ENCODE measurements at places on chromosomes 11 and 22.

DNA sequence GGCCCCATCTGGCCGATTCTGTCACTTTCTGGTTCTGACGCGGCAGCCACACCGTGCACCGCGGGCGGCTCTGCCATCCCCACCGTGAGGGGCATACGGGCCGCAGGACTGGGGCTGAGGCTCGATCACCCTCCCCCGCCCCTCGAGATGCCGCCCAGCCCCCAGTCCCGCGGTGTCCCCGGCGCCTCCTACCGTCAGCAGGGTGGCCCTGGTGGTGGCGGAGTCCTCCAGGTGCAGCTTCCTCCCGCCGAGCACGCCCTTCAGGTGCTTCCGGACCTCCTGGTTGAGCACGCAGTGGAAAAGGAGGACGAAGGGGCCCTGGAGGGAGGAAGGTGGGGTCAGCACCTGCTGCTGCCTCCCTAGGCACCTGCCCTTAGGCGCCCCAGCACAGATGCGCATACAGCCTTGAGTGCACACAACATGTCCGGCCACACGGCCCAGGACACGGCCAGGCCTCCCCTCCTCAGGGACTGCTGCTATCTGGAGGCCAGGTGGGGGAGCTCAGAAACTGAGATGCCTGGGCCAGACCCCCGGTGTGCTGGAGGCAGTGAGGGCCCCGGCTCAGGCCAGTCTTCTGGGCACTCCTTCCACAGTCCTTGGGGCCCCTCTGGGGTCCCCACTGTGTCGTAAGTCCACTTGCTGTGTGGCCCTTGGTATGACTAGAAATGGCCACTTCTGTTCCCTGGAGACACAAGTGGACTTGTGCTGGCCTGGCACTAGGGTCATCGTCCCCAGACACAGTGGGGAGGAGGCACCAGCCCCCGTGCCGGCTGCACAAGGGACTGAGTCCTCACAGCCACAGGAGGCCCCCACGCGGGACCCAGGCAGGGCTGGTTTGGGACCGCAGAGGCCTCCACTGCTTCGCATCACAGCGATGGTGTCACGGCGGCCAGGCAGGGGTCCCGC, 31.5 kb downstream of the TRMU start:
- DNase-seq, result no peak

- DNase-seq, result no peak
Observed at GRCh38 chr22:35498026-35498800, 42.4 kb upstream of the RASD2 start.

- DNase-seq, result no peak
Observed at GRCh38 chr11:36270701-36271100, 18.5 kb downstream of the COMMD9 start.

DNA sequence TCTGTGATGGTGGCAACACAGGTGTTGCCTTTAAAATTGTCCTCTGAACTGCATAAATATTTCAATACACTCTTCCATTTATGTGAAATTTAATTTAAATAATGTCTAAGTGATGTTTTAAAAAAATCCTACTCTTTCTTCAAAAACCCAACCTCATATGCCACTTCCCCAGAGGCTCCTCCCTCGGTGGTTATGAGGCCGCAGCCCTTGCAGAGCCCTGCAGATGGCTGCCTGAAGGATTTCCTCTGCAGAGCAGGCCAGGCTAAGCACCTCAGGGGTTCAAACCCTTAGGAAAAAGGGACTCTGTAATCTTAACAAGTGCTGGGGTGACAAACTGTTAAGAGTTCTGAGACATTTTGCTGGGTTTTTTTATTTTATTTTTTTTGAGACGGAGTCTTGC, 25.2 kb downstream of the MORC2 start:
- DNase-seq, result no peak

GRCh38 chr11:10483584-10483983, 28.5 kb downstream of the AMPD3 start:
- peak; percentile 20 for DNase-seq

DNA sequence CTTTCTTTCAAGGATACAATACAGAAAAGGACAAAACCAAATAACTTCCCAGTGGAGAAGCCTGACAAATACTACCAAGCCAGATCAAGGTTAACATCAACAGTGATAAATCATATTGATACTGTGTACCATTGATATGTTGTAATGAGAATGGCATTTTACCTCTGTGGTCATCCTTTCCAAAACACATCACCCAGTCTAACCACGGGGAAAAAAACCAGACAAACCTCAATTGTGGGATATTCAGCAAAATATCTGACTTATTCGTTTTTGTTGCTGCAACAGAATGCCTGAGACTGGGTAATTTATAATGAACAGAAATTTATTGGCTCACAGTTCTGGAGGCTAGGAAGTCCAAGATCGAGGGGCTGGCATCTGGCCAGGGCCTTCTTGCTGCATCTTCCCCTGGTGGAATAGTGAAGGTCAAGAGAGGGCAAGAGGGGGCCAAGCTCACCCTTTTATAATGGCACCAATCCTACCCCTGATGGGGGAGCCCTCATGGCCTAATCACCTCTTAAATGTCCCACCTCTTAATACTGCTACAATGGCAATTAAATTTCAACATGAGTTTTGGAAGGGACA, 66.1 kb downstream of the FAM76B start:
- DNase-seq, result no peak

DNA sequence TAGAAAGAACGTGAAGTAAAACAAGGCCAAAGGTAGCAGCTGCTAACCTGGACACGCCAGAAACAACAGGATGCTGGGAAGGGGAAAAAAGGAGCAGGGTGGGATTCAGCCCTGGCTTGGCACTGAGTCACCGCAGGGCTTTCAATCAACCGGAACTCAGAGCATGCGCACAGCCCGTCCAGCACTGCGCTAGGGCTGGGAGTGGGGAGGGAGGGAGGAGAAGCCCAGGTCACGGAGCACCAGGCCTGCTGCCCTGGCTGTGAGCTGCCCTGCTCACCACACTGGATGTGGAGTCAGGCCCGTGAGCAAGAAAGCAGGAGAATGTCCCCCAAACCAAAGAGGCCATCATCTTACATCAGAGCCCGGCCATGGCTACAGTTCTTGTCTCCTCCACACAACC, 51.5 kb downstream of the APOL1 start:
- no peak for DNase-seq

GRCh38 chr11:42170601-42171000, 711.1 kb upstream of the LRRC4C start:
- no peak for DNase-seq

- no peak for DNase-seq
Observed at GRCh38 chr22:39567135-39567946, 3.2 kb upstream of the CACNA1I start.

DNA sequence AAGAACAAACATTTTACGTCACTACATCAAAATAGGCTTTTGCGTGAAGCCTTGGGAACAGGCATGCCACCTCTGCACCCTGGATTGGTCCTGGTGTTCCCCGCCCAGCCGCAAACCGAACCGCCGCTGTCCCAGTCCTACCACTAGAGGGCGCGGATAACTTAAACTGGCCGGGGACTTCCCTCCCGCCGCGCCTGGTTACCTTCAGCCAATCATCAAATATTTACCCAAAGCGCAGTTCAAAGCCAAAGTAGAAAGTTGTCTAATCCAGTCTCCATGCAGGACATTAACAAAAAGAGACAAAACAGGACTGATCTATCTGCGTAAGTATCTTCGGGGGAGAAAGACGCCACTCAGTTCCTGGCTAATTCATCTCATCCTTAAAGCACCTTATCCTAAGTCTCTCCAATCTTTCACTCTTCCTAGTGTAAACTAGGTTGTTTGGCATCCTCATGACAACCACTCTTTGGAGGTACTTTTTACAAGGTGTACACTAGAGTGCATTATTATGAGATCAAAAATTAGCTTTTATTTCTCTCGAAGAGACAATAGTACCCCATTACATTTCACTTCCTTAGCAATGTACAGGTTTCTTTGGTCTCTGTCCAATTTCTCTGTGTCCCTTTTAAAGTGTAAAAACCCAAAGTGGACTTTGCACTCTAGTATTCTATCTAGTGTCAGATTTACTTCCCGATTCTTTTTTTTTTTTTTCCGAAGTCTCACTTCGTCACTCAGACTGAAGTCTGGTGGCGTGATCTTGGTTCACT, 3.9 kb upstream of the CRY2 start:
- DNase-seq, result peak; percentile 92

DNA sequence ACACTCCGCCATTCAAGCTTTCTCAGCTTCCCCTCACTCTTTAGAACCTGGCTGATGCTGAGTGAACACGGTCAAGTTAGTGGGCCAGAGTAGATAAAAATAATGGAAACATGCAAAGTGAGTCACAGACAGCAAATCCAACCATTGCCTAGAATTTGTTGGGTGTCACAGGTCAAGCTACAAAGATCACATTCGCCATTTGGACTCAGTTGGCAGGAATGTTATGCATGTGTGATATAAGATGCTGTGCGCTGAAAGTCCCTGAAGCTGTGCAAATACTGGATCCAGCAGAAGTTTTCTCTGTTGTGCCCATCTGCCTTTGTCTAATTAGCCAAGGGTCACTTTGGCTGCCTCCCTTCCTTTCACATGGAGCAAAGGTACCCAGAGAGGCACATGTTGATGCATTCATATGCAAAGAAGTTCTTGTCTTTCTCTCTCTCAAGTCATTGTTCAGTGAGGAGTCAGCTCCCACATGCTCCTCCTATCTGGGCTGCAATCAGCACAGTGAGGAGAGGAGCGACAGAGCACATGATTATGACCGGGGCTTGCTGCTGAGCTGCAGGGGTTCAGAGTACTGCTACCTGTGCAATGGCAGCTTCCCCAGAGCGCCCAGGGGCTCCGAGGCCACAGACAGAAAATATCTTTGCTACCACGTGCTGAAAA, 39.7 kb downstream of the FLI1 start:
- DNase-seq, result no peak

DNA sequence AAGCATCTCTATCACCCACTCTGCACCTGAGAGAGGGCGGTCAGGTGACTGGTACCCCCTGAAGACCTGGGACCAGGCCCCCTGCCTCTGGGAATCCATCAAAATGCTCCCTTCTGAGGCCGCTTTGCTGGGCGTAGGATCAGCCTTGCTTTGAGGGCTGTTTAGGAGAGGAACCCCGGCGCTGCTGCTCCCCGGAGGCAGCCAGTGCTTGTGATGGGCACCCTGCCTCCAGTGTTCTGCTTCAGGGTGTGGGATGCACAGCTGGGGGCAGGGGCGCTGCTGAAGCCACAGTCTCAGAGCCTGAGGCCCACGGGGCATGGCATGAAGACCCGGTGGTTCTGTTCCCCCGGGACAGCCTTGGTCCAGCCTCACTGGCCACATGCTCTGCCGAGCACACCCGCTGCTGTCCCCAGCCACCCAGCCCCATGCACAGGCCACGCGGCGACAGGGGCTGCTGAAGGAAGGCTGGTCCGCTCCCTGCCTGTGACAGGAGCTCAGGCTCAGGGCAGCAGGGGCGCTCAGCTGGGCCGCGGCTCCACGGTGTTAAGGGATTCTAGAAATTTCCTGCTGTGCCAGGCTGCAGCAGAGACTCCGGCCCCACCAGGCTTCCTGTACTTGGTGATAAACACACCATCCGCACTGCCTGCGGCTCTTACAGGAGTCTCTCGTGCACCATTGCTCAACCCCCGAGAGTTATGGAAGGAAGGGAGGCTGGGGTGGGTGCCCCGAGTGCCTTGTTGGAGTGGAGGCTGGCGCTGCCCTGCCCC, 91.0 kb downstream of the KCNQ1 start:
- no peak for DNase-seq

GRCh38 chr11:86497836-86498235, 123.1 kb downstream of the CCDC81 start:
- no peak for DNase-seq

GRCh38 chr22:46056546-46057245, 79.7 kb upstream of the WNT7B start:
- peak; percentile 33 for DNase-seq

GRCh38 chr11:126840201-126840886, 160.2 kb downstream of the KIRREL3 start:
- DNase-seq, result no peak

DNA sequence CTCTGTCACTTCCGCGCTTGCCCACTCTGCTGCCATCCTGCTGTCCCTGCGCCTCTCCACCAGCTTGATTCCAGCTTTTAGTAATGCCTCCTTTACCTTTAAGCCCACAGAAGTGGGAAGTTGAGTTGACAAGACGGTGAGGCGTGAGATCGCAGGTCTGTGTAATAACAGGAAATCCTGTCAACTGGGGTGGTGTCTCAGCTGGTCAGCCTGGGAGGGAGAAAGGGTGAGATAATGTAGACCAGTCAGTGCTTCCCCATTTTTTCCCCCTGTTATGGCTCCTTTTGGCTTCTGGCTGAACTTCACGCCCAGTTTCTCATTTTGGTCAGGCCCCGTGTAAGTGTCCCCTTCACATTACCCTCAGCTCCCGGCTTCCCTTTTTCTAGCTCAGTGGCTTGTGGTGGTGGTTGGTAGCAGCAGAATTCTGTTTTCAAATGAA, 98.9 kb downstream of the TRAF6 start:
- no peak for DNase-seq

GRCh38 chr11:23123753-23124152, 263.5 kb upstream of the CCDC179 start:
- no peak for DNase-seq

DNA sequence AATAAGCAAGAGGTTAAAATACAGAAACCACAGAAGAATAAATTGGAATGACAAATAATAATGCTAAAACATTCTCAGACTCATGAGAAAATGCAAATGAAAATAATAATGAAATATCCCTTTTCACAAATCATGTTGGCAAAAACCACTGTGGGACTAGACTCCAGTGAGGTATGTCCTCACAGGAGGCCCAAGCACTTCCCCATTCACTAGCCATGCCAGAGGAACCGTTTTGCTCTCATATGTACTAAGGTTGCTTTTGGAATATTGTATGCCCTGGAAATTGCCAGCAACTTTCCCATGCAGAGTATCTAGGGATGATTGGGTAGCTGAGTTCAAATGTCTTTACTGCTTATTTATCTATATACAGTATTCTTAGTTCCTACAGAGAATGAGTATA, 106.2 kb upstream of the CHORDC1 start:
- DNase-seq, result no peak

GRCh38 chr11:40162901-40163883, 1296.3 kb downstream of the LRRC4C start:
- DNase-seq, result no peak

GRCh38 chr11:75024764-75025211, 36.1 kb downstream of the NEU3 start:
- no peak for DNase-seq

DNA sequence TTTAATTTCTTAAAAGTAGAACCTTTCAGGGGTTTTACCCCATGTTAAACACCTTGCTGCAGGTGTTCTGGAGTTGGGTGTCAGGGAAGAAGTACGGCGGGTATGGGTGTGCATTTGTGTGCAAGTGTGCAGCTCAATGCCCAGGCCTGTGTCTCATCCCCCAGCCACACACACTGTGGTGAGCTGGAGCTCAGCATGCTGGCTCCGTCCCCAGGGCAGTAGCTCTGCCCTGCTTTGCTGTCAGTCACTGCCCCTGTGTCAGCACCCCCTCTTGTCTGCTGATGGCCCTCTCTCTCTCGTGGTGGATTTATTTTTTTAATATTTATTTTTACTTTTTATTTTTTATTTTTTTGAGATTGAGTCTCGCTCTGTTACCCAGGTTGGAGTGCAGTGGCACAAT, 35.8 kb upstream of the MYO18B start:
- no peak for DNase-seq

DNA sequence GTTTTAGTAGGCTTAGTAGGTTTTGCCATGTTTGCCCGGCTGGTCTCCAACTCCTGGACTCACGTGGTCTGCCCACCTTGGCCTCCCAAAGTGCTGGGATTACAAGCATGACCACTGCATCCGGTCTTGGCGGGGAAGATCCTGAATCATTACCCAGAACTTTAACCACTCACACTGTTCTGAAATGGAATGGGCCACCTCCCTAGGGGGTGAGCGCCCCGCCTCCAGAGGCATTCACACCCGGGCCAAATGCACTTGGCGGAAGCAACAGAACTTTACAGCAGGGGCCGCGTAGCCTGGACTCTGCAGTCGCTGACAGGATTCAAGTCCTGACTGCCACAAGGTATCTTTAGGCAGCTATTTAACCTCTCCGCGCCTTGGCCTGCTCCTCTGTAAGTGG, 5.4 kb downstream of the CCDC86 start:
- no peak for DNase-seq

Measured in activated CD8-positive, alpha-beta memory T cell treated with anti-CD3 and anti-CD28 coated beads, Interleukin-2, amount 50 U/mL, for 48 hours (primary cell).